Dermis microvascular lymphatic vessel endothelial cell (primary cell): ENCODE measurements at places on chromosomes 4 and X.

DNA sequence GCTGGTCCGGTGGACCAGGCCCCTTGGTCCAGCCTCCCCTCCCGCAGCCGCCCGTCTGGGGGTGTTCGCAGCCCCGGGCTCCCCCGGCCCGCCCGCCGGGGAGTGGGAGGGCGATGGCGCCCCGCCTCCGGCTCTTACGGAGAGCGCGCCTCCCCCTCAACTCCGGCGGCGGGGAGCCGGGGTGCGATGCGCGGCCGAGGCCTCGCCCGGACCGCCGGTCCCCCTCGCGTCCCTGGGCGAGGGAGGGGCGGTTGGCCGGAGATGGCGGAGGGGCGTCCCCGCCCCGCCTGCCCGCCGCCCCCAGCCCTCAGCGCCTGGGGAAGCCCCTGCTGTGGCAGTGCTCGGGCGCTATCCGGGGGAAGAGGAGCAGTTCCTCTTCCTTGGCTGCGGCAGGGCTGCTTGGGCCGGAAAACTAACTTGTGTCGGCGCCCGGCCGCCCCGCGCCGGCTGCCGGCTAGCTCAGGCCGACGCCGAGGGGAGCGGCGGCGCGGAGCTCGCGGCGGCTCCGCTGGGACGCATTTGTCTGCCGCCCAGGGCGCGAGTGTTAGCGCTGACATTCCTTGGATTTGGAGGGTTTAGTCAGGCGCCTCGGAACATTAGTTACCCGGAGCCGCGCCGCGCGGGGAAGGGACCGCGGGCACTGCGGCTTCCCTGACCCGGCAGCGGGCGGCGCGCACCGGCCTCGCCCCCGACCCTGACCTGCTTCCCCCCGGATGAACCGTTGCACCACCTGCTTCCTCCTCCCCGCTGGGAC lies 994 bp downstream of the GALNT7 start:
- DNase-seq = peak; percentile 75

DNA sequence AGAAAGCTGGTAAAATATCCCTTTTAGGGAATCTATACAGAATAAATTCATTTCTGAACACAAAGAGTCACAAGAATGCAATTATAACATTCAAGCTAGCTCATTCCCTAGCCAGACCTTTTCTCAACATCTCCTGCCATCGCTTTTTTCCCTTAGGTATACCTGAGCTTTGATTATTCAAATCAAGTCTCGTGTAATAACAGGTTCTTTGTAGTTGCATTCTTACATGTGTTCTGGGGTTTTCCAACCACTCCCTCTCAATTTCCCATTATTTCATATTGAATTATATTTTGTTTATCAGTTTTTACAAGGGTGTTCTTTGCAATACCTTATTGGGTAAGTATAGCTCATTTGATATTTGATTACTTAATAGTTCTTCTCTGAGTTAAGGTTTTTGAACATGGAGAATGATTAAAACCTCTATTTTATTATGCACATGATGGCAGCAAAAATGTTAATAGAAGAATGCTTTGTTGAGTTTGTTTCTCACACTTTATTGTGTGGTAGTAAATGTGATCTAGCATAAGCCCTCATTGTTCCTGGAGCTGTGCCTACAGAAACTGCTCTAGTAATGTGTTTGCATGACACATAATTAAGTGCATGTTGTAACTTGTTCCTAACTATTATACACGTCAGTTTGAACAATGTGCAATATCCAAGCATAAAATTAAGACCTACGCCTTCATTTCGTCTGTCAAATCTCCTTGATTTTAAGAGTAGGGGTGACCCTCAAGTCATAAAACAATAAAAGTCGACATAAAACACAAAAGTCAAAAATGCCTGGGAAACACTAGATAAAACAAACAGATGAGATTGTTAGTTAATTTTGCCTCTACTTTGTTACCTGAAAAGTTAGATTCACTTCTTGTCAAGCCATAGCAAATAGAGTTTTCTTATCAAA lies 124.0 kb upstream of the POF1B start:
- no peak for DNase-seq

DNA sequence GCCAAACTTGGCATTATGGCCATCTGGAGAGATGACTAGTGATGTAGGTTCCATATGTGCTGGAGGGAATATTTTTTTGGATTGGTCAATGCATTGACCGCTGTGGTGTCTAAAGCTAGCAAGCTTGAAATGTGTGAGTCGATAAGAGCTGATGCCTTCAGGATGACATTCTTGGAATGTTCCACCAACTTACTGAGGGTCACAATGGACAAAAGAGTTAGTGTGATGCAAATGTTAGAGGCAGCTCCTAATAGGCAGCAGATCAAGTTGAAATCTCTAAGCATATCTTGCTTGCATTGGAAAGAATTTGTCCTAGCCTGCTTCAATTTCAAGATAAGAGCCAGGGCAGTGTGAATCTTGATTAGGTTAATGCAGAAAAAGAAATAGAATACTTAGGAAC lies 210.4 kb upstream of the AFF2 start:
- DNase-seq = no peak

DNA sequence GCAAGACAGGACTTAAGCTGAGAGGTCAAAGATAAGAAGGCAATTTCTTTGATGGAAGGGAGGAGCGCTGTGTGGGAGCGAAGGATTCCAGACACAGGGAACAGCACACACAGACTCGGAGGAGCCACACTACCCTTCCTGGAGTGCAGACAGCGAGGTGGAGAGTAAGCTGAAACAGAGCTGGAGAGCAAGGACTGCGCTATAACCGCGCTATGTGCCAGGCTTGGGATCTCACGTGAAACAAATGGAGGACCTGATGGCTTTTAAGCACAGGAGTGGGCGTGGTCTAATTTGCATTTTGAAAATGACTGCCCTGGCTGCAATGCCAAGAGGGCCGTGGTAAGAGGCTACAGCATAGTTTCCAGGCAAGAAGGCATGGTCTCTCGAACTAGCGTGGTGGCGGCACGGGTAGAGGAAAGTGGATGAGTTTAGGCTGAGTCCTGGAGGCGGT lies 113.9 kb upstream of the SORBS2 start:
- DNase-seq = no peak

- DNase-seq = no peak
These were observed 381.0 kb downstream of the UNC5C start for GRCh38 chr4:95167805-95168204.

DNA sequence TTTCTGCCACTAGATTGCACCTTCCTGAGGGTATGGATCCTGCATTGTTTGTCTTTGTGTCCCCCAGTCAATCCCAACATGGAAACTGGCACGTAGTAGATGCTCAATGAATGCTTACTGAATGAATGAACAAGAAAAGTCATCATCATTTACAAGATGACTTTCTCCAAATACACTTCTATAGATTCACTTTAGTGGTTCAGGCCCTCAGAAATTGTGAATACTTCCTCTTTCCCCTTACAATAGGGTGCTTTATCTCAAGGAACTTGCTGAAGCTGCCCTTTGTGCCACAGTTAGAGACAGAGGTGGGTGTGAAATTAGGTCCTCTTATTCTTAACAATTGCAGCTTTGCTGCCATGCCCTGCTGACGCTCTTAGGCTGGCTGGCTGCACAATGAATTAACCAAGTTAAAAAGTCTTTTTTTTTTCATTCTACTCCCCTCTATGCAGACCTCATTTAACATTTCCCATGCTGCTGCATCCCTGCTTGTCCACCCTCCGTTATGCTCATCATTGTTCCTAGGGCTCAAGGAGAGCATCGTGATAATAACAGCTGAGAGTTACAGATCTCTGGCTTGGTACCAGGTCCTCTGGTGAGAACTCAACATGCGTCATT lies 108.0 kb upstream of the ZNF518B start:
- DNase-seq = no peak
